Activated CD4-positive, alpha-beta T cell treated with anti-CD3 and anti-CD28 coated beads, Interleukin-2, amount 10 ng/mL, durations not matched to agents 24 days and 14 days (primary cell): ENCODE measurements at places on chromosomes 2 and 18. TPM values are rescaled to one million over a fixed set of nuclear protein-coding genes. Genes with fewer than 3 reads are reported as not detected.
A peak's percentile ranks its signal among the peaks of the same experiment; 100 is the strongest.

Gene CCDC141
- 2.1 and 2.5 TPM in 2 replicates for total RNA-seq

Gene COL4A4
- total RNA-seq: not detected in 2 replicates

Gene GNLY
- 54.1 and 58.5 TPM in 2 replicates for total RNA-seq

Gene ARHGAP28
- total RNA-seq: not detected in 2 replicates

Gene CRYBA2
- total RNA-seq: not detected in 2 replicates

Gene LYPD1
- total RNA-seq: not detected in 2 replicates

Gene TXNL4A
- 198 and 210 TPM in 2 replicates for total RNA-seq

DNA sequence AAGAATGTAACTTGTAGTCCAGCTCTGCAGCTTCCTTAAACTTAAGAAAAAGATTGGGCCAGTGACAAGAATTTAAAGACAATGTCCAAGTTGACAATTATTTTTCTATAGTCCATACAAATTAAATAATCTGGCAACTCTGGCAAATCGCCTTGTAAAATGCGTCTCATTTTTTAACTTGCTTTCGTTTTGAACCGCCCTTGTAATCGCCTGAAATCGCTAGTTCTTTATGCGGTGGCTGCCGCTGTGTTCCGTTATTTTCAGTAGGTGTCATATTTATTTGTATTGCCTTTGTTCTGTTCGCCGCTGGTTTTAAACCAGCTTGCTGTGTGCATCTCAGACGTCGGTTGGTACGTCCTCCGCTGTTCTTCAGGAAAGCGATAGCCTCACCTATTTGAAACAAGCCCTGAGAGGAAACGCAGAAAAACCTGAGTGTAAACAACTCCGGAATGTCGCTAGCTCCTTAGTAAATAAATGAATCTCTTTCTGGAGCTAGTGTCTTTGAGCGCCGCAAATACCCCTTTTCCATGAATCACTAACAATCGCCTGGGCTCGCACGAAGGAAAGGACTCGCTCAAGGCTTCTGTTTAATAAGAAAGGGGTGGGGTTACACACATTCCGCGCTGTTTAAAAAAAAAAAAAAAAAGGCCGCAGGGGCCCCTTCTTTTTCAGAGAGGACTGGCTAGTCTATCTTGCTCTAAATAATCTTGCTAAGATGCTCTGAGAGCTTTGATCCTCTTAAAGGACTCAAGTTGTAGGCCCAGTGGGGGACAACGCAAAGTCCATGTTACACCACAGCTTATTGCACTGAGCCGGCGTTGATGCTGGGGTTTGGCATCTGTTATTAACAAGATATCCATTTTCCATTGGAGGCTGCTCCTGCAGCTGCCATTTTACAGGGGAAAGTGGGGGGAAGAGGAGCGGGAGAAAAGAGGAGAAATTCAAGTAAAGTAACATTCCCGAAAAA lies 3.0 kb downstream of the HOXD8 start:
- peak overlapping the region; percentile 21 for H3K27ac ChIP-seq
- peaks cover 5% of the 10 kb centered on the region for H3K36me3 ChIP-seq
- H3K4me1 ChIP-seq: peaks cover 11% of the 10 kb centered on the region
- DNase-seq: peak; percentile 70
- peaks cover 81% of the 10 kb centered on the region for H3K27me3 ChIP-seq

DNA sequence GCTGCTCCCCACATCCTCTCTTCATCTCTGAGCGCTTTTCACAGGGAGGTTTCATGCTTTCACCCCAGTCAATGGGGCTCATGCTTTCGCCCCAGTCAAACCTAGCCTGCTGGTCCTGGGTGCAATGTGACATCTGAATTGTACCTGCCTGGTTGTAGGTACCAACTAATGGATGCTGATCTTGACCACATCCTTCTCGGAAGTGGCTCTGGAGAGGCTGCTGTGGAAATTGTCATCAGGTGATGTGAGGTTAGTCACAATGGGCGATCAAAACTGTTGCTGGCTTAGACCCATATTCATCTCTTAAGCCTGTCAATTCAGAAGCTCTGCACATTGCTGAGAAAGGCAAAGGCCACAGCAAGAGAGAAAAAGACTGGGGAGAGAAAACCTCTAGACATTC lies 32.7 kb upstream of the ALKAL2 start:
- peak overlapping the region; percentile 60 for H3K27ac ChIP-seq
- peaks cover 43% of the 10 kb centered on the region for H3K4me1 ChIP-seq
- H3K4me3 ChIP-seq: no peak overlapping the region
- peaks cover 5% of the 10 kb centered on the region for H3K36me3 ChIP-seq
- H3K27me3 ChIP-seq: peaks cover 14% of the 10 kb centered on the region

DNA sequence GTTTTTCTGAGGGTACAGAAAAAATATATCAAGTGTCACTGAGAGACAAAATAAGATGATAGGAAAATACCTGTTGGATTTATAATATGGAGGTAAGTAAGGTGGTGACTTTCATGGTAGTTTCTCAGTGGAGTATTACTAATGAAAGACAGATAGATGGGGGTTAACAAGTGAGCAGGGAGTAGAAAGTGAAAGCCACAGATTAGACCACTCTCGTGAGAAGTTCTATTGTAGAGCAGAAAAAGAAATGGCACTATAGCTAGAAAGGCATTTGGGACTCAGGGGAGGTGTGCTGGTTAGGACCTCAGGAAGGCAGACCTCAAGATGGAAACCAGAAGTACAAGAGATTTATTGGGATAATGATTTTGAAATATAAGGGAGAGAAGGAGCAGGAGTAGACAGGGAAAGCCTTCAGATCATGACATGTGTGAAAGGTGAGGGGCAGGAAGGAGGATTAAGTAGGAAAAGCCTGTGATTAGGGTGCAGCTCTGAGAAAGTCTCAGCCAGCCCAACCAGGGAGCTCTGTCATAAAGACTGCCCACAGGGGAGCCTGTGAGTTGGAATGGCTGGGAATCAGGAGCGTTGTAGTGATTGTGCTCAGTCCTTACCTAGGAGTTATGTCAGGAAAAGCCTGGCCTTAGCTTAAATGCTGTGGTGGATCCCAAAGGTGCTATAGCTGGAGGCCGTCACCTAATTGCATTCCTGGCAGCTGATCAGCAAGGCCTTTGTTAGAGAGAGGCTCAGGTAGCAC lies 198.1 kb downstream of the IKZF2 start:
- peaks cover 5% of the 10 kb centered on the region for H3K4me1 ChIP-seq
- DNase-seq: peak; percentile 9
- H3K4me3 ChIP-seq: no peak overlapping the region
- no peaks in the 10 kb centered on the region for H3K36me3 ChIP-seq

DNA sequence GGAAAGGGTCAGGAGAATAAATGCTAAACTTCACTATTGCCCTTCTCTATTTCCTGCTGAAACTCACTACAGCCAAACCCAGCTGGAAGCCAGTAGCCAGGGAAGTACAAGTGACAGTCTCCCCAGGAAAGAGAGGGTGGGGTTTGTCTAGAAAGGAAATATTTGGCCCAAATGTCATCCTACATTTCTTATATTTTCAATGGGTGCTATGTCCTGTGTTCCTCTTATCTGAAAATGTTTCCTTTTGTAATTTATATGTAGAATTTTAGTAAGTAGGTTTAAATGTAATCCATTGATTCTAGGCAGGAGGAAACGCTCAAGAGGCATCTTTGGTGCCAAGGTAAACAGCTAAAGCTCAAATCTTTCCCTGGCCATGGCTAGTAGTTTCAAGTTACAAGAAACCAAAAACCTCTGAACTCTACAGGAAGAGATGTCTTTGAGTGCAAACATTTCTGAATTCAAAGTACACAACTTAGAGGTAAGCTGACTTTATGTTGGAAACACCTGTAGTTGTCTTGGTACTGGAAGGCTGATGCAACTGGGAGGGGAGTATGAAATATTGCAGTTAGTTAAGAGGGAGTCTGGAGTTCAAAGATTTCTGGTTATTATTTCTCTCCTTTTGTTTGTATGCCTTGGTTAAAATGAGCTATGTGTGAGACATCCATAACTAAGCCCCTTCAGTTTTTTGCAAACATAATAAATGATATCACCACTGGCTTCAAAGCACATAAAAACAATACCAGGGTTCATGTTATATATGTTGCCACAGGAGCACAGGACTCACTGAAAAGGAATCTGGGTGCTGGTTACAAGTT lies 356.1 kb upstream of the ZC3H15 start:
- no peak for DNase-seq
- no peaks in the 10 kb centered on the region for H3K4me1 ChIP-seq
- no peaks in the 10 kb centered on the region for H3K27me3 ChIP-seq
- no peak overlapping the region for H3K27ac ChIP-seq

DNA sequence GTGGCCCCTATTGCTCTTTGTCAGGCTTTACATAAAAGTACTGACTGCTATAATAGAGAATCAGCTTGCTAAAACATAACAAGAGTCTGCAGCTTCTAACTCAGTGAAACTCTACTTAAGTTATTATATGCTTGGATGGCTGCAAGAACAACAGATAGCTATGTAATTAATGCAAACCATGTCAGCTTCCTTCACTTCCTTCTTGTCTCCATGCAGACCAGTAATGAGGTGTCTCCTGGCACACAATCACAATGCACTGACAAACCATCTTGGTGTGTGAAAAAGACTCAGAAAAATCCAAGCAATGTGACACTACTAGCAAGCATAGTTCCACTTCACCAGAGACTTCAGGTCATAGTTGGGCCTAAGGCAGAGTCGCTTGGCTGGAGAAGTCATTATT lies 2068.9 kb upstream of the PIK3C3 start:
- no peaks in the 10 kb centered on the region for H3K4me1 ChIP-seq
- no peaks in the 10 kb centered on the region for H3K36me3 ChIP-seq
- H3K27me3 ChIP-seq: no peaks in the 10 kb centered on the region
- H3K4me3 ChIP-seq: no peak overlapping the region

- H3K4me3 ChIP-seq: no peak overlapping the region
- peaks cover 6% of the 10 kb centered on the region for H3K4me1 ChIP-seq
- no peaks in the 10 kb centered on the region for H3K27me3 ChIP-seq
- H3K36me3 ChIP-seq: no peaks in the 10 kb centered on the region
- no peak for DNase-seq
- H3K27ac ChIP-seq: no peak overlapping the region
Observed at GRCh38 chr18:48887905-48888772, 62.6 kb downstream of the SMAD7 start.

DNA sequence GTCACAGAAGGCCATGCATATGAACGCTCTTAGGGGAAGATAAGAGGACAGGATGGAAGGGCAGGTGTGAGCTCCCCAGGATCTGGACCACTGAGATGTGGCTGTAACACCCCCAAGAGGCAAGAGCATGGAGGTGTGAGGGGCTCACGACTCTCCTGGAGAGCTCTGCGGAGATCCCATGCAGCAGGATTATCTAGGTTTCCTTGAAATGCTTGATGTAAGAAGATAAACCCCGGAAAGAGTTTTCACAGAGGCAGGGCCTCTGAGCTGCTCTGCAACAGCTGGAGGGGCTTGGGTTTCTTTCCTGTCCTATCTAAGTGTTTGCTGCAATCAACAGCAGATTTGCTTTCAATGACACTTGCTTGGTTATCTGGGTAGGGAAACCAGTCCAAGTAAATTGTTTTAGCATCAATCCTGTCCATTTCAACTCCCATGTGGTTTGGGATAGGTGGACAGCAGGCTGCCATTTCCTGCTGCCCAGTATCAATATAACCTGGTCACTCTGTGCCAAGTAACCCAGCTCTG lies 138.9 kb downstream of the SMAD2 start:
- H3K27me3 ChIP-seq: peaks cover 13% of the 10 kb centered on the region
- DNase-seq: no peak
- no peak overlapping the region for H3K4me3 ChIP-seq
- no peaks in the 10 kb centered on the region for H3K4me1 ChIP-seq
- no peak overlapping the region for H3K27ac ChIP-seq

GRCh38 chr2:136135921-136136906 lies 18.3 kb upstream of the CXCR4 start:
- no peaks in the 10 kb centered on the region for H3K36me3 ChIP-seq
- peak overlapping the region; percentile 48 for H3K4me3 ChIP-seq
- DNase-seq: peak; percentile 90
- peaks cover 80% of the 10 kb centered on the region for H3K4me1 ChIP-seq
- H3K27ac ChIP-seq: peak overlapping the region; percentile 66
- peaks cover 39% of the 10 kb centered on the region for H3K27me3 ChIP-seq

DNA sequence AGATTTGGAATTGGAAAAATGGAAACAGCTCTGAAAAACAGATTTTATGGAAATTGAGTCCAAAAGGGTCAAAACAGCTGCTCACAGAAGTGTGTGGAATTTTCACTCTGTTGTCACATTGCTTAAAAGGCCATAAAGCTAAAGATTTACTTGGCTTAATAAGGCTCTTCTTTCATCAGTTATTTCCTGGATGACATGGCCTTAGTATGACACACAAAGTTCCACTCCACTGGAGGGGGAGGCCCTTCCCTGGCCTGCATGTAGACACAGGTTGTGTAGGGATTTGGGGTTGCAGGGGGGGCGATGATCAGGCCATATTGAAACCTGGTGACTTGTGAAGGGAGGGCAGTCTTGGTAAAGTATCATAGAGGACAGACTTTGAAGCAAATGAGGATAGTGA lies 34.0 kb downstream of the TMEM185B start:
- peaks cover 23% of the 10 kb centered on the region for H3K27me3 ChIP-seq
- peak; percentile 40 for DNase-seq
- H3K36me3 ChIP-seq: peaks cover 13% of the 10 kb centered on the region
- H3K27ac ChIP-seq: no peak overlapping the region
- peaks cover 3% of the 10 kb centered on the region for H3K4me1 ChIP-seq

DNA sequence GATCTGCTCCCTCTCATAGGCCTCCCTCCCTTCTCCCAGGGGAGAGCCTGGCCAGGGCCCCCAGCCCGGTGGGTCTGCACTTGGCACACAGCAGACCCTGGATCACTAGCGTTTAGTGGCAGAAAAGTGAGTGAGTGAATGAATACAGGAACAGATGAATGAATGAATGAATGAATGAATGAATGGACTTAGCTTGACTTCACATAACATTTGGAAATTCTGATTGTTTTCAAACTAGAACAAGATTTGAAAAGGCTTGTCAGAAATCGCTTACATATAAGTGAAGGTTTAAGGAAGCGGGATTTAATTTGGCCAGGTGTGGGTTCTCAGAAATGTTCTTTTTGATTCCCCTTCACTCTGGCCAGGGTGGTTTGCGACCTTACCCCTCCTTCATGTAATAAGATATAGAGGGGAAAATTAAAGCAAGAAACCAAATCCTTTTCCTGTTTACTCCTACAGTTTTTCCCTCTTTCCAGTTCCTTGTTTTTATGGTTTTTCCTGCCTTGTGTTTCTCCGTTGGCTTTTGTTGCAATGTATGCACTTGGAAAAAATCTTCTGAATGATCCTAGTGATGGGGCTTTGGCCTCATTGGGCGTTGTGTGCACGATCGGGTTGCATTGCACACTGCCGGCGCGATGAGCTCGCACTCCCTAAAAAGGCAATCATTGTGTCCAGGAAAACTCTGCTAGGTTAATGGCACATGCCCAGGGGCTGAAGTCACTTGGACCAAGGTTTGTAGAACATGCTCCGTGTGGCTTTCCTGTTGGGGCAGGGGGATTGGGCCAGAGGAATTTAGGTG lies 16.4 kb downstream of the LRRFIP1 start:
- no peak for DNase-seq
- H3K27ac ChIP-seq: no peak overlapping the region
- no peak overlapping the region for H3K4me3 ChIP-seq
- peaks cover 4% of the 10 kb centered on the region for H3K27me3 ChIP-seq
- no peaks in the 10 kb centered on the region for H3K4me1 ChIP-seq
